ENCODE measurements at places on chromosomes 6 and 20.

DNA sequence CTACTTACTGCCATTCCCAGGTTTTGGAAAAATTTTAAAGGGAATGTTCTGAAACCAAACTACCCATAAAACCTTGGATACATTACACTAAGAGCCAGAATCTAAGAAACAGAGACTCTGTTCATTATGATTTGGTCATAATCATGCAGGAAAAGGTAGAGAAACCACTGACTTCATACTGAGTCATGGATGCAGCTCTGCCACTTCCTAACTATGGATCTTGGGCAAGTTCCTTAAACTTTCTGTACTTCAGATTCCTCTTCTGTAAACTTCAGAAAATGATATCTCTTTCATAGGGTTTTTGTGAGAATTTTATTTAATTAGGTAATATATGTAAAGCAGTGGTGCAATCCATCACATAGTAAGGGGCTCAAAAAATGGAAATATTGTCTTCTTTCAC is 20.0 kb downstream of the PLA2G7 start:
- DNase-seq, result no peak

- no peak for DNase-seq
Observed at GRCh38 chr20:24487648-24488047, 18.2 kb downstream of the SYNDIG1 start.

- DNase-seq, result no peak
Observed at GRCh38 chr20:1696521-1697209, 39.1 kb upstream of the SIRPG start.

DNA sequence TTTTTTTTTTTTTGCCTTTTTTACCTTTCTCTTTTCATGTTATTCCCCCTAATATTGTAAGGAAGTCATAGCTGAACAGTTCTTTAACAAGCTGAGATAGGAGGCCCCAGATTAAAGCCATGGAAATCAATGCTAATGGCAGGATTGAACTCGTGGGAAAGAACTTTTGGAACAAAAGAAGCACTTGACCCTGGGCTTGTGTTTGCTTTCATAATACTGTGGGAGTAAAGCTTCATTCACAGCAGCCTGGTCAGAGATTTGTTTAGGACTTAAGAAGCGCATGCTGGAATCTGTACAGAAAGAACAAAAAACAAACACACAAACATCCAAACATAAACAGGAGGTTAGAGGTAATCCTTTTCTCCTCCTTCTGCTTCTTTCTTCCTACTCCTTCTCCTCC is 5.1 kb downstream of the HEY2 start:
- DNase-seq, result no peak

- no peak for DNase-seq
Observed at GRCh38 chr20:10216146-10216791, 2.4 kb upstream of the SNAP25 start.

Measured in prostate gland (tissue), 2 donors.